RPMI7951 (cell line): ENCODE measurements at places on chromosomes 12 and 14. TPM values are rescaled to one million over a fixed set of nuclear protein-coding genes. Genes with fewer than 3 reads are reported as not detected.

Gene CLEC4E
- not detected in 2 replicates for total RNA-seq

Gene MLEC
- total RNA-seq, result 80.7 and 87.7 TPM in 2 replicates

Gene FOXG1
- not detected in 2 replicates for total RNA-seq

Gene CLEC1A
- 0.12 TPM in 1 of 2 replicates, not detected in the other for total RNA-seq

Gene MANSC4
- total RNA-seq, result not detected in 2 replicates

Gene PTPRO
- 0.72 and 0.78 TPM in 2 replicates for total RNA-seq

Gene PAX9
- not detected in 2 replicates for total RNA-seq

Gene GPR162
- total RNA-seq, result 1.8 and 2.5 TPM in 2 replicates

Gene TAS2R7
- not detected in 2 replicates for total RNA-seq

Gene DPPA3
- total RNA-seq, result not detected in 2 replicates

Gene KRT86
- total RNA-seq, result 0.10 and 0.48 TPM in 2 replicates

DNA sequence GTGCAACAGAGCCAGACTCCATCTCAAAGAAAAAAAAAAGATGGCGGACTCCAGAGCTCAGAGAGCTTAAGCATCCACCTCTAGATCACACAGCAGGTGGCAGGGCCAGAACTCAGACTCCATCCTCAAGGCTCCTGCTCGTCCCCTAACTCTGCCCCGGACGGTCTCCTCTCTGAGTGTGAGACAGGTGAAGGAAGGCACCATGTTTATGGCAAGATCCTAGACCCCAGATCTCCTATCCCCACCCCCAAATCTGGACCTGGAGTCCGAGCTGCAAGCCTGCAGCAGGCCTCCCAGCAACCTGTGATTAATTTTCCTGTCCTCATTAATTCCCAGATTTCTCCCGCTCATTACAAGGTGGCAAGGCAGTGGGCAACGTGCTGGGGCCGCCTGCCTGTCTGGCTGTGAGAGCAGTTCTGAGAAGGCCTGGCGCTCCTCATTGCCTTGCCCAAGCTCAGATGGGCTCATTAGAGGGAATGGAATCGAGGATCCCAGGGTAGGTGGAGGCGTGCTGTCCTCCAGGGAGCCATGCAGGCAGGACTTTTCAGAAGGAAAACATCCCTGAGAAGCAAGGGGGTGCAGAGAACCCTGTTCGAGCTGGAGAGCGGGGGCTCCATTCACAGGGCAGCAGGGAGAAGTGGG lies 296.6 kb upstream of the RTL1 start:
- DNase-seq, result no peak

DNA sequence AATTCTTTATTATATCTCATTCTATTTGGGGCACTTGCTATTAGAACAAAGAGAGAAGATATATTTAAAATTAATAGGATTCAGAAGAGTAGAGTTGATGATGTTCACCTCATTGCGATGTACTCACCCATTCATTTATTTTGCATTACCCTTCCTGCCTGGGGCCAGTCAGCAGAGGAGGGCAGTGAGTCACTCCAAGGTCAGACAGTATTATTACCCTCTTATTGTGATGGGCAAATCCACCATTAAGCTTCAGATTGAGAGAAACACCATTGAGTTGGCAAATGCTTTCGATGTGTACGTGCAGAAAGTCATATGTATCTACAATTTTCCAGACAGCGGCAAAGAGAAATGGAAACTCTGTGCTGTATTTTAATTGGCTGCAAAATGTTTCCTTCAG lies 134.2 kb downstream of the BICD1 start:
- peak; percentile 74 for DNase-seq

DNA sequence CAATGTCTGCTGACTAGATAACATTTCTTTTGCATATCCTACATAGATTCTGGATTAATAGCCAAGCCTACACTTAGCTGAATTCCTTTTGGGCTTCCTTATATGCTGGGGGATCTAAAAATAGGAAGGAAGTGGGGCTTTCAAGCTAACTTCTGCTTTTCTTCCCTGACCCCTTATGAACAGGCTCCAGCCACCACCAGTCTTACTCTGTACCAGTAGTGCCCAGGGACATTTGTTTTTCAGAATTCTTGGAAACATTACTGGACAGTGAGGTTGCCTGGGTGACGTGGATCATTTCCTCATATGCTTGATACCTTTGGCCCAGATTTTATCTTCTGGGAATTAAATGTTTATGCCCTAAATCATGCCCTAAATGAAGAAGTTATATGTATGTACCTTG lies 55.9 kb upstream of the SRRM4 start:
- no peak for DNase-seq

GRCh38 chr12:9072481-9073038 lies 43.2 kb downstream of the A2M start:
- no peak for DNase-seq

- DNase-seq, result no peak
These were observed 40.9 kb downstream of the ACADS start for GRCh38 chr12:120766566-120766965.

DNA sequence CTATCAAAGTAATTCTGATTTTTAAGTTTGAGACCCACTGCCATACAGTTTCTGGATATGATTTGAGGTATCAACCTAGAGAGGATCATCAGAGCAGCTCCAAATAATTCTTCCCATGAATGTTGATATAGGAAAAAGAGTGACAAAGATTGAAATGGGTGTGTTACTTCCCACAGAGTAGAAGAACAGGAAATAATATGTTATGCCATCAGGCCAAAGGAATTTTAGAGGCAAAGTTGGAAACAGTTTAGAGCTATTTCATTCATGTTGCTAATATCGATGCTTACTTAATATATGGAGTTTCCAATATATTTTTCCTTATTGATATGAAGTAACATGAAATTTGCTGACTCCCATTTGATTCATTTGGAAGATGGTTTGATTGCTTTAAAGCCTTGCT lies 8.9 kb upstream of the MSRB3 start:
- no peak for DNase-seq

- DNase-seq, result no peak
These were observed 45.5 kb upstream of the FZD10 start for GRCh38 chr12:130116791-130117190.

DNA sequence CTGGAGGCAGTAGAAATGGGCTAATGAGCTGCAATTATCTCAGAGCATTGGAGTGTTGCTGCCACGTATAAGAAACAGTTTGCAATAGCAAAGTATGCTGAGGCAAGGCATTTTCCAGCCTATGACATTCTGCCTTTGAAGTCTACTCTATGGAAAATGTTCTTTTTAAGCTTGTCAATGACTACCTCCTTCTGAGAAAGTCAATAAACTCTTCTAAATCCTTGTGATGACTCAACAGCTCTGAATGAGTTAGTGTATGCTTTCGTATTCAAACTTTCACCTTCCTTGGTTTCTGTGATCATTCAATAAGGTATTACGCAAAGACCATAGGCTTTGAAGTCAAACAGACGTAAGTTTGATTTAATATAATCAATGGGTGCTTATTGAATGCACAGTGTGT lies 111.2 kb downstream of the CAPZA3 start:
- DNase-seq, result no peak

GRCh38 chr14:85317491-85318021 lies 212.4 kb upstream of the FLRT2 start:
- no peak for DNase-seq

DNA sequence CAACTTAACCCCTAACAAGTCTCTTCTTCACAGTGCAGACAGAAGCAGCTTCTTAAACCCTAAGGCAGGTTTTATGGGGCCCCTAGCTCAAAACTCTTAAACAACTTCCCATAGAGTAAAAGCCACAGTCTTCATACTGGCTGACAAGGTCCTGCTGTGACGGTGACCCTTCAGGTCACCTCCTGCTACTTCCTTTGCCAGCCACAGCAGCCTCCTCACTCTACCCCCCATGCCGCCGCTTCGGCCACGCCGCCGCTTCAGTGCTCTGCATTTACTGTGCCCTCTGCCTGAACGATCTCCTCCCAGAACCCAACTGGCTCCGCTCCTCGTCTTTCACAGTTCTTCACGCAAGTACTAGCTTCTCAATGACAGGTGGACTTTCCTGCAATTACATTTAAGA lies 45.5 kb downstream of the ACADS start:
- no peak for DNase-seq

DNA sequence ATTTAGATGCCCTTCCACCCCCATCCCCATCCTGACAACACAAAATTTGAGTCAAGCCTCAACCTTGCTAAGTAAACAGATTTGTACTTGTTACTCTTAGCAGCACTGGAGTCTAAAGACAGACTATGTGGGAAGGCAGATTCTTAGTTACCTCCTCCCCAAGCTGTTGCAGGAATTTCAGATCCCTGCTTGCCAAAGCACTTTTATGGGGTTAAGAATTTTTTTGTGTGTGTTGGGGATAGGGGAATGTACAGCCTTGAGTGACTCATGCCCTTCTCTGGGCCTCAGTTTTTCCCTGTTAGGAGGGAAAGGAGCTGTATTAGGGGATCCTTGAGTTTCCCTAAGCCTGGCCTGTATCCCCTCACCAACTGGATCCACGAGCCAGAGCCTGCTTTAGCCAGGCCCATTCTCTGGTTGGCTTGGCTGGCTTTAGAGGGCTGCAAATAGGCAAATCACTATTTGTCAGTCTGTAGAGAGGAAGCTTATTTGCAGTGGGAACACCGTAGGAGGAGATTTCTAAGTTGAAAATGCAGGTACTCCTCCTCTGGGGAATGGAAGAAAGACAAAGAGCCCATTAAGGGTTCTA lies 27.7 kb upstream of the RNU6-8 start:
- peak; percentile 36 for DNase-seq

GRCh38 chr12:98757455-98757854 lies 112.4 kb downstream of the APAF1 start:
- DNase-seq, result no peak

- peak; percentile 78 for DNase-seq
These were observed 4.3 kb downstream of the IRF2BPL start for GRCh38 chr14:77024171-77024691.

GRCh38 chr12:110199339-110200123 lies 75.4 kb downstream of the IFT81 start:
- peak; percentile 75 for DNase-seq

- no peak for DNase-seq
These were observed 10.7 kb downstream of the NR1H4 start for GRCh38 chr12:100484183-100484886.

- DNase-seq, result no peak
These were observed 83.2 kb downstream of the BCL11B start for GRCh38 chr14:99188731-99189191.

DNA sequence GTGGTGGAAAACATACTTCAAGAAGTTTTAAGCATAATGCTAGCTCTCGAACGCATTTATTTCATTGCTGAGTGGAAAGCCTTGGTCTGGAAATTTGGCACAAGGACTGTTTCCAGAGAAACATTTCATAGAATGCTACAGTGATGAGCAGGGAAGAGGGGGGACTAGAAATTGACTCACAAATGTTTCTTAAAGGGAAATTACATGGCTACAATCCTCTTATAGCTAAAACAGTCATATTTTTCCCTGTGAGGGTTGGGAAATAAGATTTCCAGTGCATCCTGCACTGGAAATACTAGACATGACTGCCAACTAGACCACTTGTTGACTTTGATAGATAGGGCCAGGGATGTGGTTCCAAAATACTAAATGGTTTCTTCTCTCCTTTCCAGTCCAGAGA lies 197.3 kb upstream of the RGS6 start:
- DNase-seq, result no peak

GRCh38 chr12:27549801-27550652 lies 26.0 kb downstream of the PPFIBP1 start:
- peak; percentile 96 for DNase-seq

GRCh38 chr12:57727758-57728395 lies 10.7 kb downstream of the AGAP2 start:
- DNase-seq, result no peak

- no peak for DNase-seq
These were observed 240.0 kb upstream of the CPNE8 start for GRCh38 chr12:39145175-39145999.

- no peak for DNase-seq
These were observed 195.7 kb downstream of the RBM19 start for GRCh38 chr12:113770389-113770865.

GRCh38 chr12:5705791-5706190 lies 239.3 kb downstream of the ANO2 start:
- DNase-seq, result no peak

DNA sequence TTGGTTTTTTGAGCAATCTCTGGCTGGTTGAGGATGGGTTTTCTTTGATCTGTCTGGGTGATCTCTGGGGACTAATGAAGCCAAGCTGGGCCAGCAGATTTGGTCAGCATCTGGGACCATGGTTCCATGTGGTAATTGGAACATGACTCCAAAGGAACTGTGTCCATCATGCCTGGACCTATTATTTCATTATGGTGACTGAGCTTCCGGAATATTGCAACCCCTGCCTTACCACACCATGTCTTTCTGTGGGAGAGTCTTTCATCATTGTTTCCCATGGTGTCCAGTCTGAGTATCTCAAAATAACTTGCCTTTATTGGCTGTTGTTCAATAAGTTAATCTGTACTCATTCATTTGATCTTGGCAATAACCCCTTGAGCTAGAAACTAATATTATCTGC lies 624.9 kb upstream of the TBX3 start:
- DNase-seq, result no peak

DNA sequence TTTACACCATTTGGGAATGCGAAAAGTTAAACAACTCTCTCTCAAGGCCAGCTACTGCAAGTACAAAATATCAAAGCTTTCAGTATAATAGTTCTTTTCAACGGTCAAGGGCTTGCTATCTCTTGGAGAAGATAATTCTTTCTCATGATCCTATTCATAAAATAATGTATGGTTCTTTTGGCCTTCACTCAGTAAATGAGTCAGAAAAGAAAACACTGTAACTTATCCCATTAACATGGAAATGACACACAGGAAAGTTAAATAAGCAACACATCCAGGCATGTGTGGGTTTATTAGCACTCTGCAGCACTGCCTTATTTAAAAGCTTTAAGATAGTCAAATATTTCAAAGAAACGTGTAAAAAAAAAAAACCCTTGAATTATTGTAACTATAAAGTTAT lies 36.9 kb downstream of the ZFC3H1 start:
- peak; percentile 14 for DNase-seq

DNA sequence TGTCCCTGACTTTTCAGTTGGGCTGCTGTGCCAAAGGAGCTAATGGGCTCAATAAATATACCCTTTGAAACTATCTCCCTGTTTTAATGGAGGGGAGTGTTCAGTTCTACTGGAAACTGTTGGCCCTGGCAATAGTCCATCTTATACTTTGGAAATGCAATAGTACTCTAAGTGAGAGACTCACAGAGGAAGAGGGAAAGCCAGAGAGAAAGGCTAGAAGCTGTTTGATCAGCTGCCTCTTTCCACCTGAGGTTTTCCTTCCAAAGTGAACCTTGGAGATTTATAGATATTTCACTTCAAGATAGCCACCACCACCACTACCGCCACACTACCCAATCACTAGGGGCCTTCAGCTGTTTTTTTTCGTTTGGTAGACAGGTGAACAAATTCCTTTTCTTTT lies 93.6 kb upstream of the CCDC91 start:
- DNase-seq, result no peak

- no peak for DNase-seq
These were observed 726.2 kb downstream of the SLC6A15 start for GRCh38 chr12:84186433-84186832.
